Hippocampal formation (tissue), 2 donors: ENCODE measurements at places on chromosomes 2 and 18.

GRCh38 chr2:100243631-100244030 is 78.7 kb downstream of the LONRF2 start:
- no peak for DNase-seq

DNA sequence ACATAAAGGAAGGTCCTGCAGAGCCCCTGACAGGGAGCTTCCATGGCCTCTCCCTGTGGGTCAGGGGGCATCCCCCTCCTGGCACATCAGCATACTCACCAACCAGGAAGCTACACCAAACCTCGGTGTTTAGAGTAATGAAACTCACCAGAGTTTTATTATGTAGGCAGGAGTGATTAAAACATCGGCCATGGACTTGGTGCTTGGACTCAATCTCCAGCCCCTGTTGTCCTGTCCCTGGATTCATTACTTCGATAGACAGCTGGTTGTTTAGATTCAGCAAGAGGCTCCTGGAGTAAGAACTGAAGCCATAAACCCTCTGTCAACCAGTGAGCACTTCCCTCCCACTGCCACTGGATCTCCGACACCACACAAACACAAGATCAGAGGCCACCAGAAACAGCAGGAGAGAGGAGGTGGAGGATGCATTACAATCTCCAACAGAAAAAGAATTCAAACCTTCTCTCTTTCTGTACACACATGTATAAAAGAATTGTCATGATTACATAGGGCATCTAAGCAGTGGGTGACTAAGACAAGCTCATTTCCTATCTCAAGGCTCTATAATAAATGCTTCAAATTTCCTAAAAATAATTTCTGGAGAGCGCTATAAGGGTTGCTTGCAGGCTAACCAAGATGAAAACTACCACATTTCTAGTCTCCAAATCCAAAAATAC is 27.2 kb downstream of the TBC1D8 start:
- no peak for DNase-seq

DNA sequence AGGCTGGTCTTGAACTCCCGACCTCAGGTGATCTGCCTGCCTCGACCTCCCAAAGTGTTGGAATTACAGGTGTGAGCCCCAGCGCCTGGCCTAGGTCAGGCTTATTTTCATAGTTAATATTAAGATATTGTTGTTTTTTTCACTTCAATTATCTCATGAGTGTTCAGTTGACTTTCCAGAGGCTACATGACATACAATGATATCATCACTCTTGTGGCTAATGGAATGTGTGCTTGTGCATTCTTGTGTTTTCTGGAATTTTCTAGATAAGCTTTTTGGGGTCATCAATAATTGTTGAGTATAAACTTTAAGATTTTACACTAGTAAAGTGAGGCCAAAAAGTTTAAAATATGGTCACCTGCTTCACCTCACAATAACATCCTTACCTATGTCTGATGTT is 180.9 kb downstream of the FIGN start:
- no peak for DNase-seq

DNA sequence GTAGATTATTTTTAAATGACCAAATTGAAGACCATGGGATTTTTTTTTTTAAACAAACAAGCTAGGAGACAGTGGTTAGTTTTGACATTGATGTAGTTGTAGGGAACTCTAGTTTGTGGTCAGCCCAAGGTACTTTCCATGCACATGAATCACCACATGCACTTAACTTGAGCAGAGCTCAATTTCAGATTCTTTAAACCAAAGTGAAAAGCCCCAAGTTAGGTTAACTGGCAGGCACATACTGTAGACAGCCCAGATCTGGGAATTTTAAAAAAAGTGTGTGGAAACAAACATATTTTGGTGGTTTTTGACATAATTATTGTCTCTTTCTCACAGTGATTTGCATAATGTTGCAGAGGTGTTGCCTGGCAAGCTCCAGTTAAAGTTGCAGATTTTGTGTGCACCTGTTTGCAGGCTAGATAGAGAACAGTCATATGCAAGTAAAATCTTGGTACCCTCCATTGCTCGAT is 88.4 kb downstream of the BCL2L11 start:
- DNase-seq: no peak

DNA sequence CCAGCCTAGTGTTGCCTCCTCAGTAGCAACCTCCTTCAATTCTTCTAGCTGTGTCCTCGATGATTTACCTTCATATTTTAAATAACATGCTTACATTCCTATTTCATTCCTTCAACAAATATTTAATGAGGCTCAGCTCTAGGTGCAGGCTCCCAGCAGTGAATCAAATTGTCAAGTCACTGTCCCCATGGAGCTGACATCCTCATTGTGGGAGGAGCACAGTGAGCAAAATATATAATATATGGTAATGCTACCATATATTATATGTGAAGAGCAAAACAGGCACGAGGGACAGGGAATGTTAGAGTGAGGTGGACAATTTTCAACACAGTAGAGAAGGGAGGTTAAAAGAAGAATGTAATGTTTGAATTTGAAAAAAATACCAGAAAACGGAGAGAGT is 869.1 kb downstream of the SLC4A3 start:
- no peak for DNase-seq

DNA sequence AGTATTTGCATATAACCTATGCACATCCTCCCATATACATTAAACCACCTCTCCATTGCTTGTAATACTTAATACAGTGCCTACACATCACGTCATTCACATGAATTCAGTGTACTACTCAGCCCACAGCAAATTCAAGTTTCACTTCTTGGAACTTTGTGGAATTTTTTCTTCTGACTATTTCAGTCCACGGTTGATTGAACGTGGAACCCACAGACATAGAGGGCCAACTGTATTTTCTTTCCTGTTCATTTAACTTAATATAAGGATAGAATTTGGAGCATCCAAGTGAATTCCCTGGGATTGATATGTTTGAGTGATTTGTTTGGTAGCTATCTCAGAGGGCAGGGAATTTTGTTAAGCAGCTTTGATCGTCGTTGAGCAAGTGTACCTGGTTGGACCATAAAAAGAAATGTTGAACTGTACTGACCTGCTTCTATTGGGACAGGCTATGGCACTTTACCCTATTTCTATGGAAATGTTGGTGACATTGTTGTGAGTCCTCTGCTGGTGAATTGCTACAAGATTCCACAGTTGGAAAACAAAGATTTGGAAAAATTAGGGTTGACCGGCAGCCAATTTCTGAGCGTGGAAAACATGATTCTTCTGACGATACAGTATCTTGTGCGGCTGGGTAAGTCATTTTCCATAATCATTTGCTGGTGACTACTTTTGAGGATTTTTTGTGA is 156.6 kb downstream of the ESCO1 start:
- DNase-seq: no peak

DNA sequence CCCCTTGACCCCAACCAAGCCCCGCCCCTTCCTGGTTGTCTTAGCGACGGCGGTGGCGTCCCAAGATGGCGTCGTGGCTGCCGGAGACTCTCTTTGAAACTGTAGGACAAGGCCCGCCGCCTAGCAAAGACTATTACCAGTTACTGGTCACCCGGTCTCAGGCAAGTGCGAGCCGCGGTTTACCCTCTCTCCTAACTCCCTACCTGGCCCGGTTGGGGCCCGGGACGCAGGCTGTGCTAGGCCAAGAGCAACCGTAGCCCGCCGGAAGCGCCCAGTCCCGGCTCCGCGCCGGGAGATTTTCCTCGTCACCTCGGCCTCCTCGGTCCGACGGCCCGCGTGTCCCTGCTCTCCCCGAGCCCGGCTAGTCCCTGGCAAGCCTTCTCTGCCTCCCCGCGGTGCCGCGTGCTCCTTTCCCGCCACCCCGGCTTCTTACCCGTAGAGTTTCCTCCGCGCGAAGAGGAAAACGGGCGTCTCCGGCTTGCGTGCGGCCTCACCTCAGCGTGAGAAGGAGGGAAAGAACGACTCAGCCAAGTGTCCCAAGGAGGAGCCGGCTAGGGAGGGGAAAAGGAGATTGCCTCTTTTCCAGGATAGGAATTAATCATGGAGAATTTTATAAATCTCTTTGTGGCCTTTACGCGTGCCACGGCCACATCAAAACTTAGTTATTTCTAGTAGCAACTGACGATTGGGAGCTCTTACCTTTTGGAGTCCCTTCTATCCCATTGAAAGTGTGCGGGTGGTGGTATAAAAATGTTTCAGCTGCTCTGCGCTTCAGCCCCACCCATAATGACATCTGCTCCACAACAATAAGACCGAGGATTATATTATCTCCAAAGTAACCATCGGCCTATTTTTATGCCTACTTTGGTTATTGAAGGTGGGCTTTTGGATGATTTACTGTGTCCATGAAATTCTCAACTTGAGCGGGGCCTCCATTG is at the start of gene FBXO36:
Gene FBXO36 (plus strand): TSS at position 55 of the 938 bp plus-strand sequence. CDS start 11 bp downstream, at position 66.
- DNase-seq: no peak
